ENCODE measurements at places on chromosomes 3 and 15. TPM values are rescaled to one million over a fixed set of nuclear protein-coding genes. Genes with fewer than 3 reads are reported as not detected.

Gene ALG1L2
- total RNA-seq: not detected

Gene SNURF
- total RNA-seq: 33.3 TPM

Gene VWA5B2
- total RNA-seq: not detected

Gene MAP1A
- total RNA-seq: 0.17 TPM

Gene MEX3B
- 2.8 TPM for total RNA-seq

Gene MLF1
- total RNA-seq: 6.9 TPM

Data from dermis lymphatic vessel endothelial cell (primary cell).